Fibroblast of the conjunctiva (primary cell): ENCODE measurements at places on chromosomes 3 and 15.
A peak's percentile ranks its signal among the peaks of the same experiment; 100 is the strongest.

DNA sequence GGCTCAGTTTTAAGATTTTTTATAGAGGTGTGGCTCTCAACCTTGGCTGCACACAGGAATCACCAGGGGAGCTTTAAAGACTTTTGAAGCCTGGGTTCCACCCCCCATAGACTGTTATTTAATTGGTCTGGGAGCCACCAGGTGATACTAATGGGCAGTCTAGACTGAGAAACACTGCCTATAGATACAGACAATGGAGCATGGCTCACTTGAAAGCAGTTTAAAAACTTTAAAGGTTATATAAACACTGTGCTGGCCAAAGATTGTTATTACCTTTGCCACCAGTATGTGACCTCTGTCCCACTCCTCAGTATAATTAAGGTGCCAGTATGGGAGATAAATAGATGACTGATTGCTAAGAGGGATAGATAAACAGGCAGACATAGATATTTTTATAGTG, 3.8 kb downstream of the GOLIM4 start:
- DNase-seq, result no peak

DNA sequence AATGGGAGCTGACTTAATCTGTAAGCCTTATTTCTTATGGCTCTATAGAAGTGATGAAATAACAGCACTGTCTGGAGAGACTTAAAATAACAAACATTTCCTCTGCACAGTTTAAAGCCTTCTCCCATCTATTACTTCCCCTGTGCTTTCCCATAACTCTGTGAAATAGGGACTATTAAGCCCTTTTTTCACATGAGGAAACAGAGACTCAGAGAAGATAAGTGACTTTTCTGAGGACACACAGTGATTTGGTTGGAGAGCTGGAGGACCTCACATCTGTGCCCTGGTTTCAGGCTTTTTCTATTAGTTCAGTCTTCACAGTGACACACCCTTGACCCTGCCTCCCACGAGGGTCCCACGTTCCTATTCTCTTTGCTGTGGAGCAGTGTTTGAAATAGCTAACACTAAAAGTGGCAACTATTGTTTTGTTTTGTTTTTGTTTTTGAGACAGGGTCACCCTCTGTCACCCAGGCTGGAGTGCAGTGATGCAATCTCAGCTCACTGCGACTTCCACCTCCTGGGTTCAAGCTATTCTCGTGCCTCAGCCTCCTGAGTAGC, 82.9 kb downstream of the ST6GAL1 start:
- DNase-seq, result peak; percentile 23

GRCh38 chr3:106862067-106862466, 515.2 kb upstream of the CCDC54 start:
- DNase-seq, result peak; percentile 14

DNA sequence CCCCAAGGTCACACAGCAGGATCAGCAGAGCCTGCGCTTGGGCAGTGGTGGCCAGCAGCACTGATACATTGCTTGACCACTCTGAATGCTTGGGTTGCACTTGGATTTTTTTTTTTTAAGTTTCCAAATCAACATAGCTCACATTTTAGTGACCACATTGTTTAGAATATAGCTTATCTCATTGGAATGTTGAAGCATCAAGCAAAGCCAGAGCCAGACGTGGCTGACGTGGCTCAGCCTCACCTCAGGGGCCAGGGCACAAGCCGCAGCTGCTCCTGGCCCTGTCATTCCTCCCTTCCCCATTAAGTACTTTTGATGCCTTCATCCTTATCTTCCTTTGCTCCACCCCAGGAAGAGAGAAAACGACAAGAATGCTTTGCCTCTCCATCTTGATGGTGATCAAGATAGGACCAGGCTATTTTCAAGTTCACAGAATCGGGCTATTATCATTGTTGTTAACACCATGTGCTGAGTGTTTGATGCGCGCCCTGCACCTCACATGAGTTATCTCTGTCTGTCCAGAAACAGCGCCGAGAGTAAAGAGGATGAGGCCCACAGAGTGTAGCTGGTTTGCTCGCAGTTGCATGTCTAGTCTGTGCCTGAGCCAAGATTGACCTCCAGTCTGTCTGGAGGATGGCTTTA, 75.8 kb downstream of the AAGAB start:
- peak; percentile 82 for DNase-seq

DNA sequence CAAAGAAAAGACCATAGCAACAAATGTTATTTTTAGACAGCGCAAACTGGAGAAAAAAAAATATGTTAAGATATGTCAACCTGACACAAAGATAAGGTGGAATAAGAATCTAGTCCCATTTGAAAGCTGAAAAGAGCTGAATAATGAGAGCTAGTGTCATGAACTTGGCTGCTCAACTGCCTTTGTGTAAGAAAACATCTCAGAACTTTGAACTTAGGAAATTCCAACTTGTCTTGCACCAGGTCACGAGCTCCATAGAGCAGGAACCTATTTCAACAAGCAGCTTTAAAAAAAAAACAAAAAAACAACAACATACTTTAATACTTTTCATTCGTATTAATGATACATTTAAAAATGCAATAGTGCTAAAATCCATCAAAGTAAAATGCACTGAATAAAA, 79.5 kb downstream of the ZNF280D start:
- DNase-seq, result no peak

- no peak for DNase-seq
Observed at GRCh38 chr15:70058642-70059360, 38.9 kb downstream of the TLE3 start.

DNA sequence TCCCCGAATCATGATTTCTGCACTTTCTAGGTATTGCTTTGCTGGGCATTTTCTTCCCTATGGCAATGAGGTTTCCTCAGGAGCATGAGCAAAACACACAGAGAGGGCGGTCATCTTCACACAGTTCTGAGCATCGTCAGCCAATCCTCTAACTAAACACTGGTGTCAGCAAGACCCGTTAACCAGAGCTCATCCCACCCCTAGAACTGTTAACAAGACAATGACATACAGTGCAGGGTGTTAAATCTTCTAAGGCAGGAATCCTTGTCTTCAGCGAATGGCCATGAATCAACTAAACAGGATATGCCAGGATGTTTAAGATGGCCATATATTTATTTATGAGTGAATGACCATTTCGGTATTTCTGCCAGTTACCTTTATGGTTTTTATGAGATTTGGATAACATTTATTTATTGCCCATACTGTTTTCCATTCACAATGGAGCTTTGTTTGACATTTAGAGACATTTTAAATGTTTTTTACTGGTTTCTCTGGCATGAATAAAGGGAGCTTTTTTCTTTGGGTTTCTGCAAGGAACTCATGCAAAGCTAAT, 411.5 kb upstream of the PROK2 start:
- no peak for DNase-seq

DNA sequence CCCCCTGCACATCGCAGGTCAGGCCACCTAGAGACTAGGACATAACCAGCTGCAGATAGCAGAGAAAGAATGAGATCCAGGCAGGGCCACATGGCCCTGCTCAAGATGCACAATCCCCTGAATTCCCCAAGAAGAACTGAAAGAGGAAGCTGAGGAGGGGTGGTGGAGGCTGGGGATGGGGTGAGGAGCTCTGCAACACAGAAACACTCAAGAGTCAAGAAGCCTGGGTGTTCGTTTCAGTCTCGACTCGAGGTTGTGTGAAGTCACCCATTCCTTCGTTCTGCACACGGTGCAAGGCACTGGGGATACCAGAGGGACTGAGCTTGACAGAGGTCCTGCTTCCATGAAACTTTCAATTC, 62.0 kb downstream of the TLE3 start:
- no peak for DNase-seq

DNA sequence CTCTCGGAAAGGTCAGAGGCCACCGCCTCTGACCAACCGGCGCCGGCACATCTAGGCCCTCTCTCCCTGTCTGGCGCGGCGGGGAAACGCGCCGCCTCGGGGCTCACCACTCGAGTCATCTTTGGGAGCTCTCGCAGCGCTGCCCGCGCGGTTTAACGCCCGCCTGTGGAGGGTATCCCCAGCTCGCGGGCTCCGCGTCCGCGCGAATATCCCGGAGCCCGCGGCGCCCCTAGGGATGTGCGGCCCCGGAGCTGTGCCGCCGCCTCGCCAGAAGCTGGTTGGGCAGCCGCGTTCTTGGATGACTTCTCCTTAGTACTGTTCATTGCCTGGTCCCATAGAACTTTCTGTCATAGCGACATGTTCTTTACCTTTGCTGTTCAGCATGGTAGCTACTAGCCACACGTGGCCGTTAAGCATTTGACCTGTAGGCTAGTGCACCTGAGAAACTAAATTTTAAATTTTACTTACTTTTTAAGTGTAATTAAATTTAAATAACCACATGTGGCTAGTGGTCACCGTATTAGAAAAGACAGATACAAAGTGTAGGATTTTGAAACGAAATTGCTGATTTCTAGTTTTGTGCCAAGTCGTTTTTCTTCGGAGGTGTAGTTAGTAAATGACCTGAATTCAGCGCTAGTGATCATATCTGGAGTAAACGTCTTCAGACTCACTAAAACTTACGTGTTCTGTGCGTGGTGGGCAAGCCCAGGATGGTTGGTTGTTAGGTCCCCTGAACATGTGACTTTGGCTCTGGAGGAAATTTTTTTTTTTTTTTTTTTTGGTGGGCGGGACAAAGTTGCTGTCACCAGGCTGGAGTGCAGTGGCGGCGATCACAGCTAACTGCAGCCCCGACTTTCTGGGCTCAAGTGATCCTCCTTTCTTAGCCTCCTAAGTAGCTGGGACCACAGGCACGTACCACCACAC, 835 bp downstream of the ARIH2 start:
- DNase-seq, result no peak

DNA sequence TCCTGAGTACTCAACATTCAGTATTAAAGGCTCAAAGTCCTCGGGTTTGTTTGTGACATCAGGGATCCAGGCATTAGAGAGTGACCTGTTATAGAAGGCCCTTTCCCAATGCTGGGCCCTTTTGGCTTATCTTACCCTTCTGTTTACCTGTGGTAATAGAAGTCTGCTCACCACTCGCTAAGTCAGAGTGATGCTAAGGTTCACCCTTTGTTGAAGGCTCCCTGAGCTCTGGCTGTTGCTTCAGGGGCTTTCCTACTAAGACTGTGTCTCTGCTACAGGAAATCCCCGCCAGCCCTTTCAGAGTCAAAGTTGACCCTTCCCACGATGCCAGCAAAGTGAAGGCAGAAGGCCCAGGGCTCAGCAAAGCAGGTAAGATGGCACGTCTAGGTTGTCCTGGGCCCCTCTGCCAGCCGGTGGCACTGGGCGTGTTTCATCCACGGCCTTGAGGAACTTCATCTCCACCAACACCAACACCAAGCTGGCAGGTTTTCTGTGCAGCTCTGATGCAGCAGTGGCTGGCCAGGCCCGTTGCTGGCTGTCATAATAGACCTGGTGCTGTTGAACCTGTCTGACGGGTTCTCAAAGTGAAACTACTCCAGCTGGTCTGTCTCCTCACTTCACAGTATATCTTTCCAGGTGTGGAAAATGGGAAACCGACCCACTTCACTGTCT, 99.1 kb downstream of the DNASE1L3 start:
- no peak for DNase-seq

DNA sequence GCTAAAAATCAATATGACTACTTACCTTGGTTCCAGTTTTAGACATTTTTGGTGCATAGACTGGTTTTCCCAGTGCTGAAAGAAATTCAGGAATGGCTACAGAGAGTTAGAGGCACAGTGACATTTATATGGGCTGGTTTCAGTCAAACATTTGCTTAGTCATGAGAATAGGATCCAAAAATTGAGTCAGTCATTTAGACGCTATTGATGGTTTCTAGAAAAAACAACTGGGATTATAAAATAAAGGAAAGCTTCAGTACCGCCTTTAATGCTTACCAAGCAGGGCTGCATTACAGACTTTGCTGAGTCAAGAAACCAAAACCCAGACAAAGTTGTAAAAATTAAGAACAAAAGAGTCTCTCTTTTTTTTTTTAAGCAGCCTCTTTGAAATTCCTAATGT, at the start of gene CRYGS:
Gene CRYGS (minus strand): TSS at position 100 of the 400 bp plus-strand sequence. CDS start 54 bp downstream, at position 46.
- no peak for DNase-seq

DNA sequence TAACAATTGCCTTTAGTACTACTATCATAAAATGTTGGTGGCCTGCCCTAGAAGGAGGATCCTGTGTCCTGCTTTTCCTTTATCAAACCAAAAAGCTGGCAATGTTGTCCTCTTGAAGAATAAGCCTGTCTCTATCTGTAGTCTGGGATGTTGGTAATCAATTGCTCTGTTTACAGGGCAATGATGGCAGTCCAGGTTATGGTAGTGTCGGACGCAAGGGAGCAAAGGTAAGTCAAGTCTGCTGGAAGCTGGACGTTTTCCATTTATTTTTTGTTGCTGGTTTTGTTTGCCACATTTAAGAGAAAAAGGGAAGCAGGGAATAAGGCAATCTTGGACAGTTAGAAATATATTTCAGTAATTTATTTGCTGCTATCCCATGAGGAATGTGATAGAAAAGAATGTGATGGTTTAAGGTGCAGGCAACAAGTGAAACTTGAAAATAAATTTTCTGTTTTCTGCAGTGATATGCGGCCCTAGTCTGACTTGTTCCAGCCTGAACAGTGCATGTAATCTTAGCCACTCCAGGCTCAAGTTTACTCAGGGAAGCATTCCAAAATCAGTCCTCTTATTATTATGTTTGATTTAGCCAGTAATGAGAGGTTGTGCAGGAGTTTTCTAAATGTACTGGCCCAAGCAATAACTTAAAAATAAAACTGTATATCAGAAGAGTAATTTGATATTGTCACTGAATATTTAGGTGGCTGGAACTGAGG, 110.3 kb downstream of the COL6A6 start:
- DNase-seq, result no peak

DNA sequence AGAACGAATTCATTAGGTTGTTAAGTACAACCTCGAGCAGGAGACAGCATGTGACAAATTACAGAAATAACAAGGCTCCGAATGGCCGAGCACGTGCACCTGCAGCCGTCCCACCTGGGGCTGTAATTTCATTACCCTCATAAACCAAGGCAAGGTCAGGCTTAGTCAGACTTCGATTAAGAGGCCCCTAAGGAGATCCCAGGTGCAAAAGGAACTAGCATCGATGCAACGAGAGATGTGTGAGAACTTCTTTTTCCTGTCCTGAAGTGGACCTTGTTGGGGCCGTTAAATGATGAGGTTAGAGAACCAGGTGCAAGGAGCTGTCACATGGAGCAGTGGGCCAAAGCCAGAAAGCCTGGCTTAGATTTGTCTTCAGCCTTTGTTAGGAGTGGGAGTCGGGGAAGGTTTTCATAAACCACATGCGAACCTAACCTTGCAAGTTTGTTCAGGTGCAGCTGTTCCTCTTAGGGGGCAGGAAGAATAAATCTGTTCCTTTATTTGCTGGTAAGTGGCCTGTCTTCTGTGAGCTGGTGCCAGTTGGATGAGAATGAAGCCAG, 559.9 kb upstream of the MCTP2 start:
- DNase-seq, result no peak

- DNase-seq, result no peak
Observed at GRCh38 chr3:127208483-127209100, 15.7 kb downstream of the PRR23E start.

- no peak for DNase-seq
Observed at GRCh38 chr15:87623832-87624231, 632.7 kb downstream of the NTRK3 start.

GRCh38 chr3:13723676-13724207, 156.1 kb downstream of the WNT7A start:
- DNase-seq, result no peak

DNA sequence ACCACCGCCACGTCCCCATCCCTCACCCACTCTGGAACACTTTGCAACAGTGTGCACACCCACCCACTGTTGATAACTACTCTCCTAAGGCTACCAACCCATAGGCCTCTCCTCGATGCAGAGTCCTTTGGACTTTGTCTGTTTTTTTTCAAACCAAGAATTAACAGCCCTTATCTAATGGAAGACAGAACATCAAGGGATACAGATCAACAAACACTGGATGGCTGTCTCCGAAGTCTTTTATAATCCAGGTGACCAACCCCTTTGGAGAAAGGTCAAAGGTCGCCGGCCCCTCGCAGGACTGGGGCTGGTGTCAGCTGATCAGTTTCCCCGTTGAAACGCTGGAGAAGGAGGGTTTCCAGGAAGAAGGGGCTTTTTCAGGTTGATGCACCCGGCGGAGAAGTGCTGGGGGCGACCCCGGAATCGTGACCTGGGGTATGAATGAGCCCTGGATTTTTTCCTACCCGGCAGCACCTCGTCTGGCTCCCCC, 532 bp downstream of the B4GALT4 start:
- no peak for DNase-seq
